ENCODE measurements at places on chromosomes 1 and 21. TPM values are rescaled to one million over a fixed set of nuclear protein-coding genes. Genes with fewer than 3 reads are reported as not detected.
A peak's percentile ranks its signal among the peaks of the same experiment; 100 is the strongest.

Gene OLFML2B
- 0.22 TPM for total RNA-seq

Gene RPTN
- total RNA-seq: not detected

DNA sequence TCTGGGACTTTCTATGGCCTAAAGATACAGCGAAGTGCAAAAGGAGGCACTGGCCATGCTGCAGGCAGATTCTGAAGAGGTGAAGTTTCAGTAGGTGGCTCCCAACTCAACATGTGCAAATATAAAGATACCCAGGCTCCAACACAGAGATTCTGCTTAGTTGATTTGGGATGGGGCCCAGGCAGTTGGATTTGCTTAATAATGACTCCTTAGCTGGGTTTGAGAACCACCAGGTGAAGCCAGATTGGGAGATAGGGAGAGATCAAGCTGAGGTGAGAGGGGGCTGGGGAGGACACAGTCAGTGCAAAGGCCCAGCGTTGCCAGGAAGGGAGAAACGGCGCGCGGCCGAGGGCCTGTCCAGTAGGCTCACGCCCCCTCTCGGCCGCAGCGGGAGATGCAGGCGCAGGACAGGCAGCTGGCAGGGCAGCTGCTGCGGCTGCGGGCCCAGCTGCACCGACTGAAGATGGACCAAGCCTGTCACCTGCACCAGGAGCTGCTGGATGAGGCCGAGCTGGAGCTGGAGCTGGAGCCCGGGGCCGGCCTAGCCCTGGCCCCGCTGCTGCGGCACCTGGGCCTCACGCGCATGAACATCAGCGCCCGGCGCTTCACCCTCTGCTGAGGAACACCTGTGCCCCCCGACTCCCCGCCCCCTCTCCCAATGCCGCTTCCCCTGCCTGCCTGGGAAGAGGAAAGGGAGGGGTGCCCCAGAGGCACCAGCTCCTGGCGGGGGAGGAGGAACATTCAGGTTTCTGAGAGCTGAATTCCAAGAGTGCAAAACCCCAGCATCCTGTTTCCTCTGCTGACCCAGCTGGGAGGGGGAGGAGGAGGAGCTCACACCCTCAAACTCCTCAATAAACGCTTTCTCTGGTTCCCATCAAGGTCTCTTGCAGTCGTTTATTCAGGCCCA, 1.2 kb downstream of the FAM167B start:
- DNase-seq: peak; percentile 65

Gene HUNK
- 0.02 TPM for total RNA-seq

Gene UBASH3A
- total RNA-seq: 38.7 TPM

GRCh38 chr1:97243973-97244560, 522.5 kb downstream of the PTBP2 start:
- no peak for DNase-seq

Gene FAM78B
- total RNA-seq: 0.26 TPM

Gene STYXL2
- total RNA-seq: not detected

Data from CD8-positive, alpha-beta memory T cell (primary cell).